A549 treated with CpdA at 1 μM for 4 hours (cell line): ENCODE measurements at places on chromosomes 3 and 15. TPM values are rescaled to one million over a fixed set of nuclear protein-coding genes. Genes with fewer than 3 reads are reported as not detected.

Gene VGLL3
- 4.1 to 10.3 TPM (median 6.8 TPM) in 5 replicates for total RNA-seq

Gene ACAN
- 0.09 to 0.34 TPM (median 0.13 TPM) in 5 replicates for total RNA-seq

Gene SERINC4
- 0.05 to 0.12 TPM (median 0.08 TPM) in 4 of 5 replicates, not detected in the other for total RNA-seq

Gene BCHE
- 0.54 to 1.4 TPM (median 0.94 TPM) in 5 replicates for total RNA-seq

Gene FRMD4B
- 0.85 to 2.8 TPM (median 1.4 TPM) in 5 replicates for total RNA-seq

Gene CLSTN2
- 0.02 to 0.08 TPM (median 0.02 TPM) in 5 replicates for total RNA-seq

Gene MAGEL2
- total RNA-seq = not detected in 5 replicates

Gene CSPG5
- total RNA-seq = 0.91 to 1.2 TPM (median 0.97 TPM) in 5 replicates

Gene UNC13C
- not detected in 5 replicates for total RNA-seq

Gene UPK1B
- 10.7 to 13.6 TPM (median 12.5 TPM) in 5 replicates for total RNA-seq

Gene ATG3
- total RNA-seq = 39.5 to 55.5 TPM (median 47.6 TPM) in 5 replicates
